ENCODE measurements at places on chromosomes 7 and 10.

DNA sequence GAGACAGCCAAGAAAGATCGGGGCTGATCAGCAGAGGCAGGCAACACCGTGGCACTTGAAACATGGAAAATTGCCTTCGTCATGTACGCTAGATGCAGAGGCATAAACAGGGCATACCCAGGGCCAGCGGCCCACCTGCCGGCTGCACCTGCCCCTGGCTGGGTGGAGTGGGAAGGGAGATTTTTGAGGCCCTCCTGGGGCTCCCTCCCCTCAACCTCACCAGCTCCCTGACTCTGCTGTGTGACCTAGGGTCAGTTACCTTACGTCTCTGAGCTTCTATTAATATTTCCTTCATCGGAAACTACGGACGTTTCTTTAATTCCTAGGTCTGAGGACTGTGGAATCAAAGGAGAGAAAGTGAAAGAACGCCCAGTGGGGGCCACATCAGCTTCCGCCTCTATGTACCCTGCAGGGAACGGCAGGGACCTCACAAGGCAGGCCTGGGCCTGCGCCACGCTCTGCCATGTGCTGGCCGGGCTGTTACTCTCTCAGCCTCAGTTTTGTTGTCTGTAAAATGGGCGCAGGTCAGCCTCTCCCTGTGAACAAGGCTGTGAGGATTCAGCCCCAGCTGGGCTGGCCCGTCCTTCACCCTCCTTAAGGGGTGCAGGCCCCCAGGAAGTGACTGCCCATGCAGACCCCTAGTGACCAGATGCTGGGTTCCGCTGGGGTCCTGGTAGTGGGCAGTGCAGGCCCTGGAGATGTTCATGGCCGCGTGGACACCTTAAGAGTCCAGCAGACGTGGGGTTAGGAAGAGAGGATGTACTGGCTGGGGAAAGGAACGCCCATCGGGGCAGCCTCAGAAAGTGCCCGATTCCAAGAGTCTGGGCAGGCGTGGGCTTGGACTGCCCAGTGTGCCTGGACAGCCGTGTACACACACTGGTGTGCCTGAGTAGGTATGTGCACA is 22.7 kb downstream of the ELFN1 start:
- no peak for DNase-seq

GRCh38 chr7:131604841-131605279 is 48.4 kb upstream of the PODXL start:
- no peak for DNase-seq

- no peak for DNase-seq
Measured at GRCh38 chr7:9945131-9945530, 1028.5 kb upstream of the PHF14 start.

GRCh38 chr7:135647755-135648154 is 14.6 kb upstream of the STMP1 start:
- DNase-seq: no peak

DNA sequence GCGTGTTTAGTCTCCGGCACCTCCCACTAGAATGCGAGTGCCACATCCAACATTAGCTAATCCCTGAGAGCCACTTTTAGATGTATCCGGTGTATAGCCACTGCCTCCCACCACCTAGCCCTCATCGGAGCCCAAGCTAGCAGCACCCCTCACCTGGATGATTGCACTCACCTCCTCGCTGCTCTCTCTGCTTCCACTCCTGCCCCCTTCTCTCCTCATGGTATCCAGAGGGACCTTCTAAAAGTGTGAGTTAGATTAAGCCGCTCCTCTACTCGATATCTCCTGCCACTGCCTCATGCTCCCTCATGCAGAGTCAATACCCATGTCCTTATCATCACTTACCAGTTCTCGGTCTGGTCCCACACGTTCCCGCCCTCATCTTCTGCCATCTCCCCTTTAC is 125.3 kb downstream of the RAB11FIP2 start:
- no peak for DNase-seq

DNA sequence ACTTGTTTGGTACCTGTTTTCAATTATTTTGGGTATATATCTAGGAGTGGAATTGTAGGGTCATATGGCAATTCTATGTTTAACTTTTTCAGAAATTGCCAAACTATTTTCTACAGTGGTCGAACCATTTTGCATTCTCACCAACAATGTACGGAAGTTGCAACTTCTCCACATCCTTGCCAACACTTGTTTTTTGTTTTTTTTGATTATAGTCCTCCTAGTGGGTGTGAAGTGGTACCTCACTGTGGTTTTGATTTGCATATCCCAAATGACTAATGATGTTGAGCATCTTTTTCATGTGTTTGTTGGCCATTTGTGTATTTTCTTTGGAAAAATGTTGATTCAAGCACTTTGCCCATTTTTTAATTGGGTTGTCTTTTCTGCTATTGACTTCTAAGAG is 122.1 kb downstream of the RPS24 start:
- no peak for DNase-seq

Data from activated gamma-delta T cell treated with Interleukin-2 at 50 U/mL for 16 hours (primary cell).